ENCODE measurements at places on chromosomes 16 and 17.
A peak's percentile ranks its signal among the peaks of the same experiment; 100 is the strongest.

DNA sequence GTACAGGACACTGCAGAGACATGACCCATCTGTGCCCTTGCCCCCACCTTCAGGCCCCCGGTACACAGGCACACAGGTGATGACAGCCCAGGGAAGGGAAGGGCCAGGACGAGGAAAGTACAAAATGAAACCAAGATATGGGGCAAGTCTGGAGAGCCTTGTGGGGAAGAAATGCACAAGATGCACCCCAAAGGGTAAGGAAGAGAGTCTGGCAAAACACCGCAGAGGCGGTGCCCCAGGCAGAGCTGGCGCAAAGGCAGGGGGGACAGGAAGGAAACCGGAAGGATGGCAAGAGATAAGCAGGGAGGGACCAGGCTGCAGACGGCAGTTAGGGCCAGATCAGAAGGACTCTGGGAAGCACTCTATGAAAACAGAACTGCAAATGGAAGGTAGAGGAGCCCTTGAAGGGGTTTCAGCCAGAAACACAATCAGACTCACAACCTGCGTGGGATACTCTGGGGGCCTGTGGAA is 81.4 kb downstream of the SLC39A11 start:
- no peak for DNase-seq

DNA sequence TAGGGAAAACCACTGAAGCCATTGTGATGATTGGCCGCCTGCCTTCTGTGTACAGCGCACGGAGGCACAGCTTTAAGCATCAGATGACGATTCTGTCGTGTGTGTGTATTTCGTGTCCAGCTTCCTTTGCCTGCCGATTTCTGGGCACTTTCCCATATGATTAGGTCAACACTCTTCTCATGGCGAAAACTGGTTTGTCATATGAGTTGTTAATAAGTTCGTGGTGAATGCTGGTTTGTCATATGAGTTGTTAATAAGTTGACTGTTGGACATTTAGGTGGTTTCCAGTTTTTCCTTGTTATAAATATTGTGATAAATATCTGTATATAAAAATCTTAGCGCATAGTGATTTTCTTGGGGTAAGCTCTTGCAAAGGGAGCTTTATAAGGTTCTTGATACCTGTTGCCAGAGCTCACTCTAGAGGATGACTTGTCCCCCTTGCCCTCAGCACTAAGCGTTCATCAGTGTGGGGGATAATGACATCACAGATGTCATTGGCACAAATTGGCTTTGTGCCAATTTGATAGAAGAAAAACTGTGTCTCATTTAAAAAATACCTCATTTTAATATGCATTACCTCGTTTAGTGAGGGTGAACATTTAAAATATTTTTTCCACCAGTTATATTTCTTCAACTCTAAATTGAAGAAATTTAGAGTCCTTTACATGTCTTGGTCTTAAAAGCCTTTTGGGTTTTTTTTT is 40.0 kb downstream of the PGS1 start:
- DNase-seq = no peak

GRCh38 chr17:21452377-21453143 is 76.4 kb downstream of the KCNJ12 start:
- DNase-seq = no peak

- DNase-seq = no peak
Measured at GRCh38 chr17:79992649-79993389, 42.9 kb downstream of the TBC1D16 start.

DNA sequence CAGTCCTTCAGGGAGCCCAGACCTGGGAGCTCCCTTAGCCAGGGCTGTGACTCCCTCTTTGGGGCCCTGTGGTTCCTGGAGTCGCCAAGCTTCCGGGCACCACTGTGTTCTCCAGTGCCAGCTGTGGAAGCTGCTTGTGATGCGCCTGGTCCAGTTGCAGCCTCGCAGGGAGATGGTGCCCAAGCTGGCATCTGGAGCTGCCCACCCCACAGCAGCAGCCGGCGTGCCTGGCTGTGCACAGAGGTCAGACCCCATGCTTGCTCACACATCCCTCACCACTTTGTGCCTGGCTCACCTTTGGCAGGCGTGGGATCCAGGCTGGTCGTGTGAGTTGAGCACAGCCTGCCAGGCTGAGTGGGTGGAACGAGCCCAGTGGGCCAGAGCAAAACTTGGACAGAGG is 18.2 kb downstream of the RHOT1 start:
- no peak for DNase-seq

DNA sequence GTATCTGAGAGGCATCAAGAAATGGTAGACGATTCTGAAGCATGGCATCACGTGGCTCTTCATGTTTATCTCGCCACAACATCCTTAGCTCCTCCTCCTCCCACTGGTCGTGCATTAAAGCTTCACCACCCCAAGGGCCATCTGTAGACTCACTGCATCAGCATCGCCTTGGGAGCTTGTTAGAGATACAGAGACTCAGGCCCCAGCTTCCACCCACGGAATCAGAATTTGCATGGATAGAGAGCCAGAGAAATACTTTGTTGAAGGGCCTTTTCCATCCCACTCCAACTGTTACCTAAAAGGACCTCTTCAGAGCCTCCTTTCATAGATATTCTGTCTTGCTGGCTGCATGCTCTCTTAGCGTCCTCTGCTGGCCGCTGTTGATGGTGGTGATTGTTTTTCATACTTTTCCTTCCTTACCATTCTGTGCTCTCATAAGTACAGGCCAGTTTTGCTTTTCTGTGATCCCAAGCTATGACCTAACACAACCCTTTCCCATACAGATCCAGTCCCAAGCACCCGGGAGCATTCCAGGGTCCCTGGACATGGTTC is 1049.4 kb upstream of the EEF2KMT start:
- DNase-seq = no peak

DNA sequence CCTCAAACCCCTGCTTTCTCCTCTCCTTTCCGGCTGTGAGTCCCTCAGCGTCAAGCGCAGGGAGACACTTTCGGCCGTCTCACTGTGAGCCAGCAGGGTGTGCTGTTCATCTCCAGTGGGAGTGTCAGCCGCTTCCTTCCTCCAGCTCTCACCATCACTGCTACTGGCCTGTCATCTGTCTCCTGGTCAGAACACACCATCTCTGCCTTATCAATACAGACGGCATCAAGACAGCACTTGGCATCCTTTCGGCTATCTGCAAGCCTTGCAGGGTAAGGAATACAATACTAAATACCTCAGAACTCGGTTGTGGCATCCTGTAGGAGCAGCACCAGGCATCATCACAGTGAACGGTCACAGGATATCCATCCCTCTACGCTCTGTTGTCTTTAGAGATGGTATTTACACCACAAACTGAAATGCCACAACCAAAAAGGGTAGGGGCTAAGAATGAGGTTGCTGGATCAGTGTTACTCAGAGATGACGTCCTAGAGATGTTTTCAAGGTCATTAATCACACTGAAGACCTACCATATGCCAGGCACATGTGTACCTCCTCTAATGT is 20.7 kb upstream of the CMTM4 start:
- DNase-seq = no peak

- DNase-seq = no peak
Measured at GRCh38 chr17:35074711-35075707, 11.5 kb upstream of the RFFL start.

DNA sequence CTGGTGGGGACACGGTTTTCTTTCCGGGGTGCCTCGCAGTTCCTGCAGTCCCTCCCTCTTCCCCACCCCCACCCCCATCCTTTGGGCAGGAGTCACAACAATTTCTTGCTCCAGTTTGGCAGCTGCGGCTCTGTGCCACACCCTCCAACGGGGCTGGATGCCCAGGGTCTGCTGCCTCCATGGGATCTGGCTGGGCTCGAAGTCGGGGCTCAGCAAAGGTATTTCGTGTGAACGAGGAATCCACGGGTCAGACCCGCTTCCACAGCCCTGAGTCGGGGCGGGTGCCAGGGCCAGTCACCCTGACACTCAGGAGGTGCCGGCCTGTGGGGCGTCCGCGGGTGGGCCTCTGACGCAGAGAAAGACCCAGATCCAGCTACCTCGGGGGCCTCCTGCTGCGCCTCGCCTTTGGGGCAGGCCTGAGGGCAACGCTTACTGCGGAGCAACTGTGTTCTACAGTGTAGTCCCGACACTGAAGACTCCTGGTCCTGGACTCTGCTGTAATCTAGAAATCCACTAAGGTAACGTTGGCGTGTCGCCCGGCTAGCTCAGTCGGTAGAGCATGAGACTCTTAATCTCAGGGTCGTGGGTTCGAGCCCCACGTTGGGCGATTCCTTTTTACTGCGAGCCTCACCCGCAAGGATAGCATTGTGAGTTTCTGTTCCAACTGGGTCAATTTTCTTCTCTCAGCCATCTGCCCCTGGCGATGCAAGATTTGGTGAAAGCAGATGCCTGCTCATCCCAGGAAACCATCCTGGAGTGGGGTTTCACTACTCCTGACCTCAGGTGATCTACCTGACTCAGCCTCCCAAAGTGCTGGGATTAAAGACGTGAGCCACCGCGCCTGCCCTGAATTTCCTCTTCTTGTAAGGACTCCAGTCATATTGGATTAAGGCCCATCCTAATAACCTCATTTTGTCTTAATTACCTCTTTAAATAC is 12.6 kb upstream of the OR1F1 start:
- DNase-seq = no peak

DNA sequence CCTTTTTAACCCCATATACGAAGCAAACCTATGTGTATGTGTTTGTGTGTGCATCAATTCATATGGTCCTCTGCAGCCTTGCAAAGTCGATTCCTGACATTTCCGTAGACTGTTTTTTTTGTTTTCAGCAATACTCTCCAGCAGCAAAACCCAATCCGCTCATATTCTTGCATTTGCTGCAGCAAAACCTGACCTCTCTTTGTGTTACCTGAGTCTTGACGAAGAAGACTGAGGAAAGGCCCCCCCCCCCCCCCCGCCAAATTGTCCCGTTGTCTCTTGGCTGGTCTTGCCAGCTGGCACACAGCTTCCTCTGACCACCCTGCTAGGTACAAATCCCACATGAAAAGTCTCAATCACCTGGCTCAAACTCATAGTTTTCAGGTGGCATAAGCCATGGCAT is 494.7 kb downstream of the WWOX start:
- DNase-seq = no peak

DNA sequence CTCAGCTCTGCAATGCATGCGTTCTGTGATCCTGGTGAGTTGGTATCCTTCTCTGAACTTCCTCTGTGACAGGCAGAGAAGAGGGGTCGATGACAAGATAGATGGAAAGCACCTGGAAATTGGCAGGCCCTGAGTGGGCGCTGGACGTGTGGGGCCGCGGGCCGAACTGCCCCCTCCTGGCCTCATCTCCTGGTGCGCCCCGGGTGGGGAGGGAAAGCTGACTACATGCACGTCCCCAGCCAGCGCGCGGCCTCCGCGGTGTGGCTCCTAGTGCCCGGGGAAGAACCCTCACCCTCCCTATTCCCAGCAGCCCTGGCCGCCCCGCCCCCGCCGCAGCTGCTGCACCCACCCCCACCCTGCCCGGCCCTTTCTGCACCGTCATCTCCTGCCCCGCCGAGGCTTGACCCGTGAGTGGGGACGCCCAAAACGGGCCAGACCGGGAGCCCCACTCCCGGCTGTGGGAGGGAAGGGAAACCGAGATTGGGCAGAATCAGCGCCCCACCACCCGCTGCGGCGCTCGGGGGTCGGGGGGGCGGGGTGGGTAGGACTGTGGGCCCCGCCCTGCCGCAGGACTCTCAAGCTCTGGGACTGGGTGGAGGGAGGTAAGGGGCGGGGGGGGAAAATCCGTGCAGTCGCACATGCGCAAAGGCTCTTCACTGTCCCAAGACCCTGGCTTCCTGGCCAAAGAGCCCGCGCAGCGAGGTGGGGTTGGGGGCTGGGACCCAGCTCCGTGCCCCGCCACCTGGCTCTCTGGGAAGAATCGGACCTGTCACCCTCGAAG is at the start of gene NOL3:
Gene NOL3 (plus strand): TSS at position 371 of the 781 bp plus-strand sequence.
- DNase-seq = peak; percentile 0

DNA sequence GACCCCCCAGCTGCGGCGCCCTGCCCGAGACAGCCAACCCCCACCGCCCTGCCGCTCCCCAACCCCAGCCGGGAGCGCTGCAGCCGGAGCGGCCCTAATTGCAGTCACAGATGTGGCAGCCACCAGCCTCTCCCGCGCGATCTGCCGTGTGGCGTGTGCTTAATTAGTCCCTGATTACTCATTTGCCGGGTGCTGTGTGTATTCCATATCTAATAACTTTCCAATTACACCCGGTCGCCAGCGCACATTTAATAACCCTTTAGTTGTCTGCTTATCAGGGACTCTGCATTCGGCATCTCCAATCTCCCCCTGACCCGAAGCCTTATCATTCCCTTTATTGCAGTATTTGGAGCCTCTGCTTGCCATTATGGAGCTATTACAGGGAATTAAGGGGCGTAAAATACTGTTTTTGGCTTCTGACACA is 236.7 kb upstream of the CIBAR2 start:
- no peak for DNase-seq

DNA sequence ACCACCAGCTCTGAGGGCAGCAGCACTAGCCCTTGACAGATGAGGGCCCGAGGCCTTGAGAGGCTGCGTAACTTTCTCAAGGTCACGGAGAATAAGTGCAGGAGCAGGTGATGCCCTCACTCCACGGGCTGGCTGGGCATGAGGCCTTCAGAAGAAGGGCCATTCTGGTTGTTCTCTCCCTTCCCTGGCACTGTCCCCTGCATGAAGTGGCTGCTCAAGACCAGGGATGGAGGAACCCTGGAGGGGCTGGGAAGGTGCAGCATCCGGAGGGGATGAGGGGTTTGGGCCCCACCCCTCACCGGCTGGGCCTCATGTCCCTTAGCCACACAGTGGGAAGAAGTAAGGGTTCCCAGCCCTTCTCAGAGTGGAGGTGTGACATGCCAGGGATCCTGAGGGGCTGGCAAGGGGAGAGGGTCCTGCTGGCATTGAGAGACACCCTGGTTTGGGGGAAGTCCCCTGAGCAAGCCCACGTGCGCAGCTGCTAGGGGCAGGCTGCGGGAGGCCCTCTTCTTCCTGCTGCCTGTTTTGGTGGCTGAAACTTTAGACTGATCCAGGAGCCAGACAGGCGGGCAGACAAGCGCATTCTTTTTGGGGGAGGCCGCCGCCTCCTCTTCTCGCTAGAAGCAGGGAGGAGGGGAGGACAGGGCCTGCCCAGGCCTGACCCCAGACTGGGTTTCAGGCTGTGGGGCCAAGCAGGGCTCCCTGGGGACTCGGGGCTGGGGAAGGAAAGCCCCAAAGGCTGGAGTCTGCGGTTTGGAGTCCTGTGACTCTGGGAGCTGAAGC is 74.0 kb downstream of the N4BP1 start:
- no peak for DNase-seq

DNA sequence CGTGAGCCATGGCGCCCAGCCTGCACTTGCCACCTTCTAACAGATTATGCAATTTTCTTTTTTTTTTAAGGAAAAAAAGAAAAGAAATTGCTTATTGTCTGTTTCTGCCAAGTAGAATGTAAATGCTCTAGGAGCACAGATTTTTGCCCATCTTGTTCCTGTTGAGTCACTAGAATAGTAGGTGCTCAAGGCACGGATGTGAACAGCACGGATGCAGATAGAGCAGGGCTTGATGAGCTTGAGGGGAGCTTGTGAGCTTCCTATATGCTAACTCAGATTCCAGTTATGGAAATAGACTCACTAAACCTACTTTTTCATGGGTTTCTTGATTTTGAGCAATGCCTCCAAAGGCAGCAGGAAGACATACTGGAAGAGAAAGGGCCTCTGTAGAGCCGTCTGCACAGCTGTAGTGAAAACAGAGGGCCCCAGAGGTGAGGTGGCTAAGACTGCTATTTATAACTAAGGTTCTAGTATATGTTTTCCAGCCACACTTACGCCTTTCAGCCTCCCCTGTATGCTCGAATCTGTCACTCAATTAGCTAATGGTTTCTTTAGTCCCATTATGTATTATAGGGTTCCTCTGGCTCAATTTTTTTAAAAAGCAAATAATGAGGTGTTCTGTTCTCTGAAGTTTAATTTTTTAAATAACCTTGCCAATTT is 72.8 kb downstream of the WWP2 start:
- no peak for DNase-seq

Data from NCI-H1048 (cell line).